Left colon (tissue), 2 donors: ENCODE measurements at places on chromosomes 11 and 22. TPM values are rescaled to one million over a fixed set of nuclear protein-coding genes. Genes with fewer than 3 reads are reported as not detected.

- DNase-seq, result no peak
These were observed 64.8 kb downstream of the UBASH3B start for GRCh38 chr11:122720107-122720881.

YPEL1 gene
- total RNA-seq, result 3.4 TPM

DNA sequence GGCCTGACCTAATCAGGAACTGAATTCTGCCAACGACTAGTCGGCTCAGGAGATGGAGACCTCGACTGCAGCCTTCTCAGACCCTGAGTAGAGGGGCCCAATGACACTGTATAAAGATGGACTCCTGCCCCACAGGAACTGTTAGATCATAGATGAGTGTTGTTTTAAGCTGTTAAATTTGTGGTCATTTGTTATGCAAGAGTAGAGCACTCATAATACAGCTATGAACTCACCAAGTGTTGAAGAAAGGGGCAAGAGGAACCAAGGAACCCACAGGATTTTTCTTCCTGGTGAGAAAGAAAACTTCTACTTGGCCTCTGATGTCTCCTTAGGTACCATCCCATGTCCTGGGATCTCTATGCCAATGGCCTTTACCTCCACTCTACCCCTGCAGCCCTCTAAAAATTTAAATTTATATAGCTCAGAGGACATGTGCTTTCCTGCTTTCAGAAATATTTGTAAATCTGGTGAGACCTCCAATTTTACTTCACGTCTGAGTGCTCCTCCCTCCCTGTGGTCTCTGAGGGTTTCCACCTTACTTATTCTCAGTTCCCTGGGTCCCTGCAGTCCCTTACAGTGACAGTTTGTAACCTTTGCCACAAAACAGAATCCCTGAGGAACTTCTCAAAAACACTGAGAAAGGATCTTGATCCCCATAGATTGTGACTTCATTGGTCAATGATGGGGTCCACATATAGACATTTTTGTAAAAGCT lies 256.3 kb upstream of the ARHGAP20 start:
- no peak for DNase-seq

- DNase-seq, result no peak
These were observed 17.5 kb downstream of the GAB2 start for GRCh38 chr11:78400116-78400515.

DNA sequence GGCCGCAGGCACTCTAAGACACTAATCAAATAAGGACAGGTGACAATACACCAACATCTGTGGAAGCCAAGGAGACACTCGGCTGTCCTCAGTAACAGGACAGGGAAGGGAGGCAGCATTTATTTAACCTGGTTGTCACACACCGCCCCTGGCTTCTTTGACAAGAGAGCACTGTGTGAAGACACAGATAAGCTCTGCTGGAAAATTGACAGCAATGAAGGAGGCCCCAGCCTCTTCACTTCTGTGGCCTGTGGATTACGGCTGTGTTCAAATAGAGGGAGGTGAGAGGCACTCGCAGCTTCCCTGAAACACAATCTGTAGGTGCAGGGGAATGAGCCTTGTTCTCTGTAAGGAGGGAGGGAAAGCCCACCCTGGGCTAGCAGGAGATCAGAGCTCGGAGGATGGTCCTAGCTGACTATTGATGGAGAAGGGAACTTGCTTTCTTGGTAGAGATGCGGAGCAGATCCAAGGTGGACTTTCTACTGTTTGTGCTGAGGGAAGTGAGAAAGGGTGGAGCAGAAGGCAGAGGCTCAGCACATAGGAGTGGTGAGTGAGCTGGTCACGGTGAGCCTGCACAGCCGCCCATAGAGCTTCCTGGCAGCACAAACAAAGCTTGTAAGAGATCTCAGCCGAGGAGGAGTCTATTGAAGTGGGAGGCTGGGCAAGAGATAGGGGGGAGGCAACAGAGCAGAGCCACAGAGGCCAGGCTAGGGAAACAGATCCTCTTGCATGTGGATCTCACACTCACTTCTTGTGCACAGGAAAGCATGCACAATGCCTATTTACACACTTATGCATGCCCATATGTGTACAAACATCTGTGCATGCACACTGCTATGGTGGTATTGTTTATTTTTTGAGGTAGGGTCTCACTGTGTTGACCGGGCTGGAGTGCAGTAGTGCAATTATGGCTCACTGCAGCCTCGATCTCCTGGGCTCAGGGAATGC lies 114.6 kb upstream of the THY1 start:
- DNase-seq, result no peak

PRG2 gene
- total RNA-seq, result not detected

DNA sequence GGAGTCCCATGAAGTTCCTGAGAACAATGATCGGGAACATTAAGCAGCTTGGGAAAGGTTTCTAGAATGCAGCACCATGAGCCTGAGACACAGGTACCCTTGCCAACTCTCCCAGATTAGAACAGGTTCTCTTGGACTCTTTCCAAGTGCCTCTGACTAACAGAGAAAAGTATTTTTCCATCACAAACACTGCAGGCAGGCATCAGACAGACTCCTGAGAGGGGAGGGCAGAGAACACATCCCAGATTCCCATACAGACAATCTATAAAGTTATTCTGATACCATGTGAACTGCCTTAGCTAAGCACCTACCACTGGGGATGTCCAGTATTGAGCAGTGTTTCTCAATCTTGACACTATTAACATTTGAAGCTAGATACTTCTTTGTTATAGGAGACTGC lies 27.3 kb downstream of the SERGEF start:
- no peak for DNase-seq

- DNase-seq, result no peak
These were observed 28.0 kb downstream of the MYEOV start for GRCh38 chr11:69321877-69322361.

DNA sequence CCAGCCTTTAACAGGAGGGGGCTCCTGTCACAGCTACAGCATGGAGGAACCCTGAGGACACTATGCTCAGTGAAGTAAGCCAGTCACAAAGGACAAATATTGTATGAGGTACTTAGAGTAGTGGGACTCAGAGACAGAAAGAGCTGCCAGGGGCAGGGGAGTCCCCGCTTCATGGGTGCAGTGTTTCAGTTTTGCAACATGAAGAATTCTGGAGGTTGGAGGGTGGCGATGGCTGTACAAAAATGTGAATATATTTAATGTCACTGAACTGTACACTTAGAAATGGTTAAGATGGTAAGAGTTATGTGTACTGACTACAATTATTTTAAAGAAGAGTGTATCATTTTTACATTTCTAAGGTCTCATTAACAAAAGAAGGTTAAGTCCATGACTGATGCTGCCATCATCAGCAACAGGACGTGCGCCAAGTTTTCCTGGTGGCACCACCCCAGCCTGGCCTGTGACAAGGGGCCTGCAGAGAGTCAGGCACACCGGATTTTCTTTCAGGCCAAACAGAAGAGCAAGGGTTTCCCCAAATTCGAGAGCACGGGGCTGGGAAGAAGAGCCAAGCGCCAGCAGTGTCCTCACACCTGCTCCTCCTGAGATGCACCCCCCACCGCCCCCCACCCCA lies 22.1 kb downstream of the YPEL1 start:
- no peak for DNase-seq

DNA sequence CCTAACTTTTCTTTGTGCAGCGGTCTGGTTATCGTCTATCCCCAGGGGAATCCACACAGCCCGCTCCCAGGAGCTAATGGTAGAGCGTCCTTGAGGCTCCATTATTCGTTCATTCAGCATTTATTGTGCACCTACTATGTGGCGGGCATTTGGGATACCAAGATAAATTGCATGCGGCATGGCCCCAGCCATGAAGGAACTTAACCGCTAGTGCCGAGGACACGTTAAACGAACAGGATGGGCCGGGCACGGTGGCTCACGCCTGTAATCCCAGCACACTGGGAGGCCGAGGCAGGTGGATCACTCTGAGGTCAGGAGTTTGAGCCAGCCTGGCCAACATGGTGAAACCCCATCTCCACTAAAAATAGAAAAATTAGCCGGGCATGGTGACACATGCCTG lies 11.2 kb downstream of the TMEM121B start:
- DNase-seq, result no peak

- DNase-seq, result no peak
These were observed 9.6 kb downstream of the BTG4 start for GRCh38 chr11:111502611-111503010.

GRCh38 chr11:84345597-84345996 lies 1059.4 kb upstream of the CCDC90B start:
- no peak for DNase-seq

KIAA1671 gene
- 106 TPM for total RNA-seq

- DNase-seq, result no peak
These were observed 6.9 kb downstream of the PHF21A start for GRCh38 chr11:46114378-46114777.

GRCh38 chr11:20109731-20110445 lies 50.4 kb downstream of the DBX1 start:
- DNase-seq, result no peak

MS4A8 gene
- 51.0 TPM for total RNA-seq

SCGB1A1 gene
- not detected for total RNA-seq

DNA sequence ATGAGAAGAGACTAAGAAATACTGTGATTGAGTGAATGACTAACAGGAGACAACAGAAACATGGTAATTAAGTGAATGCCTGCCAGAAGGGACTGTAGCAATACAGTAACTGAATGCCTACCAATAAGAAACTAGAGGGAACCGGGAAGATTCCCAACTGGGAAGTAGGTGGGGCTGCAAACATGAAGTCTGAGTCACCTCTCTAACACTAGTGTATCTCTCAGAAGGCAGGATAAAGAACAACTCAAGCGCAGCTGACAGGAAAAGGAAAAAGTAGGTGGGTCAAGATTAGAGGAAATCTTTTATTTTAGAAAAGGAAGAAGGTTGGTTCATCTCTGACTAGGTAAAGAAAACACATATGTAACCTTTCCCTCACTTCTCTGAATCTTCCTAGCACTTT lies 14.0 kb downstream of the C11orf42 start:
- DNase-seq, result no peak

- DNase-seq, result no peak
These were observed 14.9 kb downstream of the CFAP300 start for GRCh38 chr11:102062106-102062505.

GRCh38 chr11:96036863-96037262 lies 113.0 kb upstream of the MTMR2 start:
- DNase-seq, result no peak

DNA sequence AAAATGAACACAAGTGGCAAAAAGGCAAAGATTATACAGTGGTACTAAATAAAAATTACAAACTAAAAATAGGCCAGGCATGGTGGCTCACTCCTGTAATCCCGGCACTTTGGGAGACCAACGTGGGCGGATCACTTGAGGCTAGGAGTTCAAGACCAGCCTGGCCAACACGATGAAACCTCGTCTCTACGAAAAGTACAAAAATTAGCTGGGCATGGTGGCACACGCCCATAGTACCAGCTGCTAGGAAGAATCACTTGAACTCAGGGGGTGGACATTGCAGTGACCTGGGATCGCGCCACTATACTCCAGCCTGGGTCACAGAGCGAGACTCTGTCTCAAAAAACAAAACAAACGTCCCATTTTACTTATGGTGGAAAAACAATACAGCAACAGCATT lies 24.5 kb downstream of the ZNF280B start:
- no peak for DNase-seq

DNA sequence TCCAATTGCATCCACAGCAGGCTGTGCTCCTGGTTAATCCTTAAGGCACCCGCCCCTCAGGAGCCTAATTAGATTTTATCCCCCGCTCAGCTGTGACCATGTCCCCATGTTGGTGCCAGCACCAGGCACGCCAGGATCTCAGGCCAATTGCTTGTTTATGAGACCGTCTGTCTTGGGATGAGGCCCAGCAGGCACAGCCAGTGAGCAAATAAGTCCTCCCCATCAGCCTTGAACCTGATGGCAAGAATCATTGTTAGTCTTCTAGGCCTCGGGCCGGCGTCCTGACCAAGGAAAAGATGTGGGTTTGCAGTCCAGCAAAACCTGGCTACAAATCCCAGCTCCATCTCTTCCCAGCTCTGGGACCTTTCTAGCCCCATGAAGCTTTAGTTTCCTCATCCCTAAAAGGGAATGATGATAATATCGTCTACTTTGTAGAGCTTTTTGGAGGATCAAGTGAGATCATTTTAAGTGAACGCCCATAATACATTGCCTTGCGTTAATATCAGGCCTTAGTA lies 57.3 kb downstream of the TP53I11 start:
- no peak for DNase-seq

GRCh38 chr11:5815534-5815933 lies 6.8 kb downstream of the OR52N2 start:
- DNase-seq, result no peak

GRCh38 chr11:27242591-27242990 lies 120.4 kb downstream of the CCDC34 start:
- DNase-seq, result no peak
